ENCODE measurements at places on chromosomes 1 and 21. TPM values are rescaled to one million over a fixed set of nuclear protein-coding genes. Genes with fewer than 3 reads are reported as not detected.

DNA sequence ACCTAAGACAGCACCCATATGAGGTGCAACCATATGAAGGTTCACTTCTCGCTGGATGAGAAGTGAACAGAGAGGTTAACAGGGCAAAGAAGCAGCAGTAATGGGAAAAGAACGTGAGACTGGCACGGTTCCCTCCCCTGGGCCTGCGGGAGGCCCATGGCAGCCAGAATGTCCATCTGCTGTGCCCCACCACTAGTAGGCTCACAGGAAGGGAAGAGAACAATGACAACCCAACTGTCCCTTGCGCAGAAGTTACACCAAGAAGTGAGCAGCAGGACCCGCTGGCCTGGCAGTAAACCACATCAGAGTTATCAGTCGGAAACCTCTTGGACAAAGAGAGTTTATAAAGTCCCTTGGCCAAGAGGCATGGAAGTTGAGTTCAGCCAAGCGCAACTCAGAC lies 11.3 kb downstream of the HIVEP3 start:
- DNase-seq = no peak

DNA sequence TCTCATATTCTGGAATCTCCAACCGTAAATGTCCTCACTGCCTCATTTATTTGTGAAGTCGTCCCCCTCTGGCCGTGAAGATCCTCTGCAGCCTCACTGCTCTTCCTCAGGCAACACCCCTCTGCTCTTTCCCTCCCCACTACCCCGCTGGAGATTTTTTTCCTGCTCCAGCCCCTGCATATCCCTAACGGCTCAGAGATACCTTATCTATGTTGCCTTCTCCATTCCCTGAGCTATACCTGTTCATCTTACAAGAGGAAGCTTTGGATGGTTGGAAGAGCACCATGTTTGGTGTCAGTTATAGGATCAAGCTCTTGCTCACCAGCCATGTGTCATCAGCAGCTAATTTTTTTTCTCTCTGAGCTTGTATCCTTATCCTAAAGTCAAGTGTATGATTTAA lies 26.4 kb downstream of the LRRC8B start:
- DNase-seq = no peak

- no peak for DNase-seq
Measured at GRCh38 chr1:228684607-228685006, 50.7 kb upstream of the RHOU start.

DNA sequence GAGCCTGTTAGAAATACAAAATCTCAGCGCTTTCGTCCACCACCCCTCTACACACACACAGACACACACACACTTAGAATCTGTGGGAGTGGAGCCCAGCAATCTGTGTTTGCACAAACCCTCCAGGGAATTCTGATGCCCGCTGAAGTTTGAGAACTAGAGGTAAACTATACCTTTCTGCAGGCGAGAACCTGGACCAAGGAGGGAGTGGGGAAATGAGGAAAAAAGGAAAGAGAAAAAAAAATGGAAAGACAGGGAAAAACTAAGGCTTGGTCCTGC lies 468 bp upstream of the NIBAN1 start:
- DNase-seq = no peak

DNA sequence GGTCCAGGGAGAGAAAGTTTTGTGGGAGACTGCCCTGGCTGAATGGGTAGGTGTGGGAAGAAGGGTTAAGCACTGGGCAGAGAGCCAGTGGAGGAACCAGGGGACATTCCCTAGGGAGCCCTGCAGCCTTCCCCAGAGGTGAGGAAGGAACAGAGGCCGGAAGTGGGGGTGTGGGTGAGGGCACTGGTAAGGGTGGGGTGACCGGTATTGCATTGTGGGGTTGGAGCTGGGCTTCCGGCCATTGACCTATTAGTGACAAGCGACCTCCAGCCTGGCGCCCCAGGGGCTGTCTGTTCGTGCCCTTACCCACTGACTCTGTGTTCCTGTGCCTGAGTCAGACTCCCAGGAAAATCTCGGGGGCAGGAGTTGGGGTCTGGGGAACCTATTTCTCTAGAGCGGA lies 3.5 kb upstream of the TSPAN1 start:
- no peak for DNase-seq

- no peak for DNase-seq
Measured at GRCh38 chr1:18970762-18971161, 14.3 kb upstream of the IFFO2 start.

DNA sequence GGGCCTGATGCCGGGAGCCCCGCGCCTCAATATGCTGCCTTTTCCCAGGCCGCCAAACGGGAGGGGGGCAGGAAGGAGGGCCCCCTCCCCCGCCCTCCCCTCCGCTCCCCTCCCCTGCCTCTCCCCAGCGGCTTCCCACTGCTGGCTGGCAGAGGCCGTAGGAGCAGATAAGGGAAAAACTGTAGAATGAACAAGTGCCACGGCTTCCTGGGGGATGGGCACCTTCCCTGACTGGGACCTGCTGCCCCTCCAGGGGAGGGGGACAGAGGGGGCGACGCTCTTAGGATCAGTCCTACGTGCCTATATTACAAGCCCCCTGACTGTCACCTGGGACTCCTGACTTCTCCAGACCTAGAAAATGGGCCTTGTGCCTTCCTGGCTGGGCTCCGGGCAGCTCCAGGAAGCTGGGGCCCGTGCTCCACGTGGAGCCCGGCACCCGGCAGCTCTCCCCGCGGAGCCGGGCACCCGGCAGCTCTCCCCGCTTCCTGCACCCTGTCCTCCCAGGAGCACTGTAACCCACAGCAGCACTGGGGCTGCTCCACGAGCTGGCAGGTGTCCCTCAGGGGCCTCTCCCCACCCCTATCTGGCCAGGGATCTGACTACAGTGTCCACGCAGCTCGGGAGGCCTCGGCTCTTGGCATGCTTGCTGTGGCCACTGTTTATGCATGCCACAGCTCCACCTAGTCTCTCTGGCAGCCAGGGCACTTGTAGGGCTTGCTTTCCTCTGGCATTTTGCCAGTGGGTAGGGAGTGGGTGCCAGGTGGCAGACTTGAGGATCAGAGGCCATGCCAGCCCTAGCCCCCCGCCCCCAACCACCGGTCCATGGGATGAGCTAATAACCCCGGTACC lies 674 bp upstream of the HES5 start:
- no peak for DNase-seq

DNA sequence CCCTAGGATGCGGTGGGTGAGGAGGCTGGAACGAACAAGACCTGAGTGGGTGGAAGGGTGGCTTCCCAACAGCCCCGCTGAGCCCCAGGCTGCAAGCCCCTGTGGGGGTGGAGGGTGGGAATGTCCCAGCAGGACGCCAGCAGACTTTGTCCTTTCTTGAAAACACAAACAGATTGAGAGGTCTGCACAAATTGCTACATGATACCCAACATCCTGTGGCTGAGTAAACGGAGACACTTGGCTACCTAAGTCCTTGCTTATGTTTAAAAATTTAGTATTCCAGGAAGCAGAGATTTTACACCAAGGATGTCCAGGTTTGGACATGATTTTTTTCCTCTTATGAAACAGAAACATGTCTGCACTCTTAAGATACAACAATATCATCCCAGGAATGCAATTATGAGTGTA lies 11.8 kb upstream of the F3 start:
- no peak for DNase-seq

GRCh38 chr1:24362396-24362795 lies 43.2 kb downstream of the GRHL3 start:
- no peak for DNase-seq

DNA sequence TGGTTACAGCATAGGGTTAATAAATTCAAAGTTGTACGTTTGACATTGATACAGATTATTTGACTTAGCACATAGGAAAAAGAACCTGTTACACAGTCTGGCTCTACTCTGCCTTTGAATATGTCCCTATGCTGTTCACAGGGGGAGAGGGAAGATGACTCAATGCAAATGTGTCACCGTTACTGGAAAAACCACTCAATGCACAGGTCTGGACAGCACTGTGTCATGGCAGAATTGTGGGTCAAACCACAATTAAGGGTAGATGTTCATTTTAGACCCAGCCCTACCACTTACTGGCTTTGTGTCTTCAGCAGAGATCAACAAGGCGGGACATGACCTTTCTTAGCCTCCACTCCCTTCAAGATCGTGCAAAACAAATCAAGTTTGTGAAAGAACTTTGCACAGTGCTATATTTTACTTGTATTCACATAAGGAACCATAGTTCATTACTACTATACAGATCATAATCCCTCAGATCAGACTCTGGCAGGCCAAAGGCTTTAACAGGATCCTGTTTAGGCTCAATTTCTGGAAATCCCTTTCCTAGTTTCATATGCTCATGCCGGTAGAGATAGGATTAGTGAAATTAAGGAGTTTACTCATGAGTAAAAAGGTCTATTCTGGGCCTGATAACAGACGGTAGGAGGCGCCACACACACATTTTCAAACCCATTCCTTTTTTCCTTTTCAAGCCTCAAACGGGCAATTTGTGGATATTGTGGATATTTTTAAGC lies 22.1 kb downstream of the EIF2D start:
- no peak for DNase-seq

GRCh38 chr1:169108863-169109560 lies 2.5 kb downstream of the ATP1B1 start:
- no peak for DNase-seq

DNA sequence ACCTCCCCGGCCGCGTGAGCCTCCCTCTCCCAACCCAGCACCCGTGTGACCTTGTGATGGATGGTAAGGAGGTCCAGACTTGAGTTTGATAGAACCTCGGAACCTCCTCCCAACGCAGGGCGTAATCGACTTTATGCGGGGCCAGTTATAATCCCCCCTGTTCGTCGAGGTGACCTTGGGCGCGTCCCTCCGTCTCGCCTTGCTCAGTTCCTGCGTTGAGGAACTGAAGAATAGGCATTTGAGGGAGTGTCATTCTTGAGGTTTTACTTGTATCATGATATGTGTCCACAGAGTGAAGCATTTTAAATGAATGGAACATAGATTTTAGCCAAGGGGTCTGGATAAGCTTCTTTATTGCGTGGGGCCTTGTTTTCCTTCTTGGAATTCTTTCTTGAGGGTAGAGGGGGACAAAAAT lies 433 bp downstream of the TIMM17A start:
- no peak for DNase-seq

- no peak for DNase-seq
Measured at GRCh38 chr1:19645411-19646251, 1.5 kb downstream of the NBL1 start.

- no peak for DNase-seq
Measured at GRCh38 chr21:27796106-27796505, 829.2 kb upstream of the ADAMTS5 start.

DNA sequence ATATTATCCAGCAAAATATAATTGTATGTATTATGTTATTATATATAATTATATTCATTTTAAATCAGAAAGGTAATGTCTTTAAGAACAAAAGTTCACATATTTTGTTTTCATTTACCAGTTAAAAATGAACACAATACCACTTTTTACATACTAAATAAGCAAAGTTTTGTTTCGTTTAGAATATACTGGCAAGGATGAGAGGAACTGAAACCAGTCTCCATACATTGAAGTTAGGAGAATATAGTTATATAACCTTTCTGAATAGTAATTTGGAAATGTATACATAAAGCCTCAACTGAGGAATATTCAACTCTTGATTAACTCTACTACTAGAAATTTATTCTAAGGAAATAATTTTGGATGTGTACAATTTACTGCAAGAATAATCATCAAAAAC lies 110.5 kb downstream of the ZNF644 start:
- no peak for DNase-seq

GRCh38 chr1:1808206-1808605 lies 29.9 kb upstream of the NADK start:
- no peak for DNase-seq

DNA sequence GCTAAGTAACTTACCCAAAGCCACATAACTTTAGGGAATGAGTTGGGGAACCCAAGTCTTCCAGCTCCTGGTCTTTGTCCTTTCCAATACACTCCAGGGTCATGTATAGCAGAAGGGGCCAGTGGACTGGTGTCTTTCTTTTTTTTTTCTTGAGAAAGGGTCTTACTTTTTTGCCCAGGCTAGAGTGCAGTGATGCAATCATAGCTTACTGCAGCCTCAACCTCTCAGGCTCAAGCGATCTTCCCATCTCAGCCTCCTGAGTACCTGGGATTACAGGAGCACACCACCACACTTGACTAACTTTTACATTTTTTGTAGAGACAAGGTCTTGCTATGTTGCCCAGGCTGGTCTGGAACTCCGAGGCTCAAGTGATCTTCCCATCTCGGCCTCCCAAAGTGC lies 12.2 kb downstream of the NAV1 start:
- no peak for DNase-seq

- no peak for DNase-seq
Measured at GRCh38 chr1:14845851-14846250, 247.4 kb downstream of the KAZN start.

- DNase-seq = no peak
Measured at GRCh38 chr1:83802460-83803152, 196.3 kb downstream of the TTLL7 start.

- no peak for DNase-seq
Measured at GRCh38 chr1:13770743-13771142, 70.8 kb downstream of the PRDM2 start.

- DNase-seq = no peak
Measured at GRCh38 chr1:229205854-229206253, 65.1 kb upstream of the RAB4A start.

The SLC35F3 gene
- total RNA-seq = 0.87 TPM

The DFFA gene
- total RNA-seq = 48.4 TPM

The AADACL4 gene
- total RNA-seq = not detected
